ENCODE measurements at places on chromosomes 3 and 15. TPM values are rescaled to one million over a fixed set of nuclear protein-coding genes. Genes with fewer than 3 reads are reported as not detected.
A peak's percentile ranks its signal among the peaks of the same experiment; 100 is the strongest.

CCDC14 gene
- total RNA-seq: 88.3 TPM

ITGA11 gene
- total RNA-seq: 0.32 TPM

DNA sequence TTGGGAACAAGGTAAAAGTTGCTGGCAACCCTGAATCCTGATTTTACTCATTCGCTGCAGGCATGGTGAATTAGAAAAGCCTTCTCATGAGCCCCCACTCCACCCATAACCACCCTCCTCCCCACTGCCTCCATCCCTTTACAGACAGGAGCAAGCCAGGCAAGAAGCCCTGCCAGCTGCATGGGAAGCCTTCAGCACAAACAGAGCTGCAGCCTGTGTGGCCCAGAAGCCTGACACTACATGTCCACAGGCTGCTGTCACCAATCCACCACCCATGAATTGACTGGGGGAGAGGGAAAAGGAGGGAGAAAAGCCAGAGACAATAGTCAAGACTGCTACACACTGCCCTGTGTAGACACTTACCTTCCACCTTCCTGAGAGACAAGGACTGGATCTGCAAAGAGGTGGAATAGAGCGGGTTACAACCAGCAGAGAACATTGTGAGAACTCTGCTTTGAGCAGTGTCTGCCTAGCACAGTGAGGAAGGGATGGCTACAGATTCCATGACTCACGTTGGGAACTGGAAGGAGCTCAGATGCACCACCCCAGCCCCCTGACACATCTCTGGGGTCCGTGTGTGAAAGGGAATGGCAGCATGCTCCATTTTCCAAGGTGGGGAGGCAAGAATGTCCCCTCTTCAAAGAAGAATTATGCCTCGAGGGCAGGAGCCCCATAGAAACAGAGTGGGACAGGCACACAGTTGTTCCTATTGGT lies 33.9 kb downstream of the DZIP1L start:
- no peak for DNase-seq

GRCh38 chr3:179969525-179969924 lies 67.2 kb downstream of the PEX5L start:
- no peak for DNase-seq

DNA sequence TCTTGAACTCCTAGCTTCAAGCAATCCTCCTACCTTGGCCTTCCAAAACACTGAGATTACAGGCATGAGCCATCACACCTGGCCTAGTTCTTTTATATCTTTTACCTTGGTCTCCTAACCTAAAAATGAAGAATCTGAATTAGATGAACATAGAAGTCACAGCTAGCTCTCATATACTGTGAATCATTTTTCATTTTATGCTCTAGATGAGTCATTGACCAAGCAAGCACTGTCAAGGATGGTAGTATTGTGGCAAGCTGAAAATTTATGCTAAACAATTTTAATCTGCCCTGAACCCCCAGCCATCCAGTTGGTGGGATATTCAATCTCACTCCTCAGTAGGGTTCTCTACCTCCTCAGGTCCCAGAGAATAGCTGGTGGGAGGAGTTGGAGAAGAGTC lies 48.3 kb upstream of the DNAJC13 start:
- DNase-seq: no peak

CLEC3B gene
- not detected for total RNA-seq

- DNase-seq: peak; percentile 59
Observed at GRCh38 chr15:29034151-29034550, 148.4 kb downstream of the APBA2 start.
